Upper lobe of right lung (tissue), 1 donor: ENCODE measurements at places on chromosomes 4 and X. TPM values are rescaled to one million over a fixed set of nuclear protein-coding genes. Genes with fewer than 3 reads are reported as not detected.

The CTSO gene
- total RNA-seq, result 30.5 TPM

The CLTRN gene
- total RNA-seq, result 0.90 TPM

DNA sequence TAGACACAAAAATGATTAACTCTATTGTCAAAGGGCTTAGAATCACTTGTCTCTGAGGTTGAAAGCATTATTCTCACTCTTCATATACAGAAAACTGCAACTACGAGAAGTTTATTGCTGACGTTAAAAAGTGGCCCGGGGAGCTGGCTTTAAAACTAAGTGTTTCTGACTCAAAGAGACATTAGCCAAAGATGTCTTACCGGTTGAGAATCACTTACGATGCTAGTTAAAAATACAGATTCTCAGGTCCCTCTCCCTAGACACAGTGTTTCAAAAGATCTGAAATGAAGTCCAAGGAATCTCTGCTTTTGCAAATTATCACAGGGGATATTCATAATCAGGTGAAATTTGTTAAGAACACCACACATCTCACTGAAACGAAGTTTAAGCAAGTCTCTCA, 1.2 kb downstream of the GNPDA2 start:
- DNase-seq, result no peak

GRCh38 chrX:23661671-23662070, 5.6 kb upstream of the PRDX4 start:
- DNase-seq, result no peak

DNA sequence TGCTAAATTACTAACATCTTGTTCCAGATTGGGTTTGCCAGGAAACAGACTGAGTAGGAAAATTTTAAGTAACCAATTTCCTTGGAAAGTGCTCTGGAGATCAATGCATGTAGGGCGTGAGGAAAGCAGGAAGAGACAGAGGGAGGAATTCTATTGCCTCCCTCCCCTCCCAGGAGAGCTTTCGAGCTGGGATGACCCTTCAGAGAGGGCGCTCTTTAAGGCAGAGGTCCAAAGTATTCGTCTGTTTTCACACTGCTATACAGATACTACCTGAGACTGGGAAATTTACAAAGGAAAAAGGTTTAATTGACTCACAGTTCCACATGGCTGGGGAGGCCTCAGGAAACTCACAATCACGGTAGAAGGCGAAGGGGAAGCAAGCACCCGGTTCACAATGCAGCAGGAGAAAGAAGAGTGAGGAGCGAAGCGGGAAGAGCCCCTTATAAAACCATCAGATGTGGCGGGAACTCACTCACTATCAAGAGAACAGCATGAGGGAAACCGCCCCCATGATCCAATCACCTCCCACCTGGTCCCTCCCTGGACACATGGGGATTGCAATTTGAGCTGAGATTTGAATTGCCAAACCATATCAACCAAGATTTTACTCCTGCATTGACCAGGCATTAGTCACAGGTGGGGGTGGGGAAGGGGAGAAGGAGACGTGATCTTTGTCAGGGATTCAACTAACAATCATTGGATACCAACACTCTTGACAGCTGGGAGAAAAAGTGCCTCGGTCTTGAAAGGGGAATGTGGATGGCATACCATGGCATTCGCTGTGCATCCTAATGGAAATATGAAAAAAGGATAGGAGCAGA, 63.8 kb downstream of the SLITRK2 start:
- DNase-seq, result no peak

DNA sequence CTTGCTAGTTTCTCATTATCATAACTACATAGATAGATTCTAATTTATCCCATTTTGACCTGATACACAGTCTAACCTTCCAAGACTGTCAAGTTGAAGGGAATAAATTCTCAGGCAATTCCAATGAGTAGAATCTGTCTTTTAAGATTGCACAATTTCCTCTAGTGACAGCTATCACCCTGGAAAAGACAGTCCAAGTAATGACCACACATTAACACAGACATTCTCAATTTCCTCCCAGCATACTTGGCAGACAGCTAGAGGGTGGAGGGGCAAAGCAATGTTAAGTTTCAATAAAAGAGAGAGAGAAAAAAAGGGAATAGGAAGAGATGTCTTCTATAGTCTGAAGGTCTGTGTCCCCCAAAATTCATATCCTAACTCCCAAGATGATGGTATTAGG, 234.7 kb downstream of the LDB2 start:
- DNase-seq, result no peak

The NOA1 gene
- 14.5 TPM for total RNA-seq

The GCNA gene
- total RNA-seq, result 3.4 TPM

The AWAT2 gene
- total RNA-seq, result 0.26 TPM

- DNase-seq, result no peak
These were observed 59.9 kb downstream of the HHIP start for GRCh38 chr4:144705601-144706590.

DNA sequence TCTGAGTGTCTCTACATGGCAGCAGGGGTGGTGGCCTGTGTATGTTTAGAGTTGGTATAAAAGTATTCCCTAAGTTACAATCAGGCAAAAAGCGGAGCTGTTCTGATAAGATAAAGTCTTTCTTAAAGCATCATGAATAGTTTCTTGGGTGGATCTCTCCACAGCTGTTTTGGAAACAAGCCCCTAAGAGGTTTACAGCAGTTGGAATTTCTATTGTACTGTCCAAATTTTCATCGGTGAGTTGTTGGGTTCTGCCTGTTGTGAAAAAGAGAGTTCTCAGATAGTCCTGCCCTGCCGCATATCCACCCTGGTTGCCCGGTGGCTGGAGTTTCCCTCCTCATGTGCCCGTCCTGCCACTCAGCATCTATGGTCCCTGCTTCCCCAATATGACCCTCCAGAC, 50.1 kb downstream of the C4orf51 start:
- no peak for DNase-seq

- no peak for DNase-seq
These were observed 31.6 kb upstream of the ARHGEF6 start for GRCh38 chrX:136812286-136812685.

DNA sequence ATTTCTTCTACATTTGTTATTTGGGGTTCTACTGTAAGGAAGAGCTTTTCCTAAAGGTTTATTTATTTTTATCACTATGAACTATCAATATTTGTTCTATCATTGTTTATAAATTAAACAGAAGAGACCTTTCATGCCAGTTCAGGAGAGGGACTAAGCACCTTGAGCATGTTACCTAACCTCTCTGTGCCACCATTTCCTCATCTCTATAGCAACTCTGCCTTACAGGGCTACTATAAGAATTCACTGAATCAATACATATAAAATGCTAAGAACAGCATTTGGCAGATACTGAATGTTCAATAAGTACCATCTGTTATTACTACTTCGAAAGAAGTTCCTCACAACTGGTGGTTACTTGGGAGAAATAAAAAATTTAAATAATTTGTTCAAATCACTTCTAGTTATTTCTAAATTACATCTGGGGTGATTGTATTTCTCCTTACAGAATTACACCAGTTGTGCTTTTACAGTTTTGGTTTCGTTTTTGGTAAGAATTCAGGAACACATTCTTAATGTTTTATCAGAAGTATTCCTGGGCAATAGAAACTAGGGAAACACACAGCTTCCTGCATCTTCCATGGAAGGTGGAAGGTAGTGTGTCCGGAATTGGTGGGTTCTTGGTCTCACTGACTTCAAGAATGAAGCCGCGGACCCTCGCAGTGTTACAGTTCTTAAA, 32.9 kb downstream of the EREG start:
- no peak for DNase-seq

GRCh38 chrX:97398030-97398551, 514.4 kb downstream of the RPA4 start:
- DNase-seq, result no peak
